ENCODE measurements at places on chromosomes 7 and 10.

DNA sequence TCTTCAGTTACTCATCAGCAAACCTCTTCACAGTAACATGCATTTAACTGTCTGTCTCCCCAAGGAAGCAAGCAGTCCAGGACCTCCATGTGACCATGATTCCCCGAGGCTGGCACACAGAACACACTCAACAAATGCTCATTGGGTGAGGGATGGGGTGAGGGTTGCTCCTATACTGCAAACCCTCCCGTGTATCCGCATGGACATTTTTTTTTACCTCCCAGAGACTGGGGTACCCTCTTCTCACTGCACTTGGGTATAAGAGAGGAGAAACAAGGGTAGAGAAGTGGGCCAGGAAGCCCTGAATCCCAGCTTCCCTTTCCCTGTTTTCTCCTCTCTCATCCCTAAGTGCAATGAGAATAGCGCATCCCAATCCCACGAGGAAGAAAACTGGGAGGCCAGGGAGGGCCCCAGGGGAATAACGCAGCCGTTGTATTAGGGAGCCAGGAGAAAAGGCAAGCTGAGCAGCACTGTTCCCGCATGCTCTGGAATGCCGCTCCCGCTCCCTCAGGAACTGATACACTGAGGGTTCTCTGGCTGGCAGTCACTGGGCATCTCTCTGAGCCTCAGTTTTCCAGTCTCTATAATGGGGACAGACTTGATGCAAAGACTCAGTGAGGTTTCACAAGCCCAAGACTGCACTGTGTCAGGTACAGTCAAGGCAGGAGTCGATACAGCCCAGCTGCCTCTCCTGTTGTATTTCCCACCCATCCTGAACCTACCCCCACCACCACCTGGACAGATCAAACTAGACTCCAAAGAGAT, 134.6 kb downstream of the GRID1 start:
- DNase-seq, result no peak

DNA sequence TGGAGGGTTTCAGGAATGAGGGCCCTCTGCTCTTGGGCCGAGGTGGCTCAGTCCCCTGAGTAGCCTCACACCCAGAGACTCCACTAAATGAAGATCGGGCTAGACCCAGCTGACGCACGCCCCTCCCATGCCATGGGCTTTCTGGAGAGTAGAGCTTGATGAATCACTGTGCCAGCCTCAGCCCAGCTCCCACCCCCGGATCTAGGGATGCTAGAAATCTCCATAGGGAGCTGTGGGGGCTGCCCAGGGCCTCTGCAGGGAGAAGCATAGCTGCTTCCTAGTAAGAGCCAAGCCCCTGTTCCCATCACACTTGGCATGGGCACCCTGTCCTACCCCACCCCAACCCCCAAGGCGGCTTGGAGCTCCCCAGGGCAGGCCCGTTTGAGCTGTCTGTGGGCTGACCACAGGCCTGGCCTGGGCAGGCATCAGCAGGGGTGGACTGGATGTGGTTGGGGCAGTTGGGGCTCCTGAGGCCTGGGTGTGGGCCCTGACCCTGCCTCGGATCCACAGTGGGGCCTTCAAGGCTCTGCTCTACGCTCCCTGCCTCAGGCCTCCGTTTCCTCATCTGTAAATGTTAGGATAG, 121.2 kb downstream of the ZMIZ1 start:
- no peak for DNase-seq

DNA sequence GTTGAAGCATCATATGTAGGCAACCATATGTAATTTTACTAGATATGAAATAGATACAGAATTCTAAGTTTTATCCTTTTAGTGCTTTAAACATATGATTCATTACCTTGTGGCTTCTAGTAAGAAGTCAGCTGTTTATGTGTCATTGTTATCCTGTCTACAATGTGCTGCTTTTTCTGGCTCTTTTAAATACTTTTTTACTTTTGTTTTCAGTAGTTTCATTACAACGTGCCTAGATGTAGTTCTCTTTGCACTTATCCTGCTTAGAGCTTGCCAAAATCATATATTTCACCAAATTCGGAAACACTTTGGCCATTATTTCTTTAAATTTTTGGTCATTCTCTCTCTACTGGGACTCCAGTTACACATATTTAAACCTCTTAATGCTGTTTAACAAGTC, 26.4 kb downstream of the YAE1 start:
- no peak for DNase-seq

- DNase-seq, result no peak
Measured at GRCh38 chr10:99964791-99965190, 45.0 kb downstream of the DNMBP start.

DNA sequence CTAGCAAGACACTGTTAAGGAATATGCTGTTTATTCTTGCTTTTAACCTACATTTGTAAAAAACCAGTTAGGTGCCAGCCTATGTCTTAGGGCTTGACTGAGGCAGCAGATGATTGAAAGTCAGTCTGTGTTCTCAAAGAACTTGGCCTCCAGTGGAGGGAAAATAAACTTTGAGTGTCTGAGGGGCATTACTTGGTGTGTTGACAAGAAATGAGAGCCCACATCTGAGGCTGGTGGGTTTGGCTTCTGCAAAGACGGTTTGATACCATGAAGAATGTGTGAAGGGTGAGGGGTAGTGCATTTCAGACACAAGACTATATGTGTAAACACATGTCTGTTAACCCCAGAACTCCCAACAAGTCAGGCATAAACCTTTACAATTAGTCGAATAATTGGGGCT, 28.5 kb downstream of the CCSER2 start:
- no peak for DNase-seq

- DNase-seq, result no peak
Measured at GRCh38 chr10:62728479-62728878, 76.0 kb upstream of the ADO start.

GRCh38 chr7:101941481-101942383, 124.3 kb downstream of the CUX1 start:
- DNase-seq, result peak; percentile 59

DNA sequence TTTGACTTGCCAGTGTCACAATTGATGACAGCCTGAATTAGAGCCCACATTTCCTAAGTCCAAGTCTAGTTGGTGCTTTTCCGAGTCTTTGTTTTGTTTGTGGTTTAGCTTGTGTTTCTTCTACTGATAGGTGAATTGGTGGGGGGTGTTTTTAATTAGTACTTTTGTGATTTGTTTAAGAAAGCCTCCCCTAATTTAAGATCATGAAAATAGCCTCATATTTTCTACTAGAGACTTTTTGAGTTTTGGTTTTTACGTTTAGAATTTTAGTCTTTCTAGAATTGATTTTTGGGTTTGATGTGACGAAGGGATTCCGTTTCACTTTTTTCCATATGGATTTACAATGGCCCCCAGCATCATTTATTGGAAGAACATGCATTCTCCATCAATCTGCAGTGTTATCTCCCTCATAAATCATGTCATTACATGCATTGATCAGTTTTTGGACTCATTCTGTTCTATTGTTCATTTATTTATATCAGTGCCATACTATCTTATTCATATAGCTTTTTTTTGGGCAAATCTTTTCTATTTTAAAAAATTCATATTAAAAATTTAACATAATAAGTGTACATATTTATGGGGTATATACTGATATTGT, 32.8 kb downstream of the BTRC start:
- DNase-seq, result no peak

- no peak for DNase-seq
Measured at GRCh38 chr7:94883616-94884015, 23.8 kb upstream of the PPP1R9A start.

- peak; percentile 44 for DNase-seq
Measured at GRCh38 chr7:100583132-100584053, 2.5 kb downstream of the LRCH4 start.

GRCh38 chr7:80526472-80526871, 14.6 kb upstream of the GNAT3 start:
- no peak for DNase-seq

DNA sequence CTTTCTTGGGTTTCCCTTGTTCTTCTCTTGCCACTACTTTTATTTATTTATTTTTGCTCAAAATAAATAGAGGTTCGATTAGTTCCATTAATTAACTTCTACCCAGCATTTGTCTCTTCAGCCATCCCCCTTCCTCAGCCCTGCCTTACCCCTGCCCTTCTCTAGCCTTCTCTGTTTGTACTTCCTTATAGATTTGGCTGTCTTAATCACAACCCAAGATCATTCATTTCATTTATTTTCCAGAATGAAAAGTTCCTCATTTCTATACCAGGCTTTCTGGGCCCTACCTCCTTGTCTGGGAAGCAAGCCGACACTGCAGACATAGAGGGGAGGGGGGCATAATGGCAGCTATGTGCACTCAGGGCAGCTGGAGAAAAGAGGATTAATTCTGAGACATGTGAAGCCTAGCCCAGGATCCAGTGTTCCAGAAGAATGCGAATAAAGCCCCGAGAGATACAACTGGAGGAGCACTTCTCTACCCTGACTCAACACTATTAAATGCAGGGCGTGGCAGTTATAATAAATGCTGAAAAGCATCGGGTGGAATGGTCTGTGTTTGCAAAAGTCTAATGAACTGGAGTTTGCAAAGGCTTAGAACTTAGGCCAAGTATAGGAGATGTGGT, 6.4 kb upstream of the PDCD4 start:
- no peak for DNase-seq

DNA sequence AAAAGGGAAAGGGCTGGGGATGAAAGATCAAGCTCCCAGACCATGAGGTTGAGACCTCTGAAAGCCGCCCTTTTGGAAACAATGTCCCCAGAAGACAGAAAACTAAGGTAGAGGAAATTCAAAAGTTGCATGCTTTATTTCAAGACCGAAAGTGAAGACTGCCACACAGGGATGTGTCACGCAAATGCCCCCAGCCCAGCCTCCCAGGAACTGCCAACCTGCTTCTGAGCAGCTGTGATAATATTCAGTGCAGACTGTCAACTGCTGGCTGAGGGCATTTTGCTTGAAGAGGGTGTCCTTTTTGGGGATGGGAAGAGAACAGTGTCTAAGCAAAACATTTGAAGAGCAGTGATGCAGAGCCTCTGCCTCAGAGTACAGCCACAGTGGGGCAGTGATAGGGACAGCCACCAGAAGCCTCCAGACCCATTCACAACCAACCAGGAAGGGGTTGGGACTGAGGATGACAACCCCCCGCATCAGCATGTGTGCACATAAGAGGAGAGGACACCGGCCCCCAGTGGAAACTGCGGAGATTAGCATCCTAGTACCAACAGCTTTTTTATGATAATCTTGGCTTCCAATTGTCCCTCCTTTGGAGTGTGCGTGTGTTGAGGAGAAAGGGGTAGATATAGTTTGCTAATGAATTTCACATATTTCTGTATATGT, 34.7 kb upstream of the NFE2L3 start:
- DNase-seq, result no peak

GRCh38 chr7:154929006-154929726, 73.8 kb downstream of the PAXIP1 start:
- DNase-seq, result no peak

DNA sequence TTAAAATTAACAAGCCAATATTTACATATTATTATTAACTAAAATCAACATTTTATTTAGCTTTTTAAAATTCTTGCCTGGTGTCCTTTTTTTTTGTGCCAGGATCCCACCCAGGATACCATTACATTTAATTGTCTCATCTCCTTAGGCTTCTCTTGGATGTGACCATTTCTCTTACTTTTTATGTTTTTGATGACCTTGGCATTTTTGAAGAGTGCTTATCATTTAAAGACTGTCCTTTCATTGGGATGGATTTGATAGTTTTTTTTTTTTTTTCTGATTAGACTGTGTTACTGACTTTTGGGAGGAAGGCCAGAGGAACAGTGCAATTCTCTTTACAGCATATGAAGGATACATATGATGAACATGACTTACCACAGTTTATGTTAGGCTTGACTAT, 181.4 kb upstream of the SMIM30 start:
- DNase-seq, result no peak

GRCh38 chr7:137135654-137136350, 207.7 kb downstream of the PTN start:
- no peak for DNase-seq

- DNase-seq, result no peak
Measured at GRCh38 chr7:120462991-120463390, 190.0 kb downstream of the KCND2 start.

DNA sequence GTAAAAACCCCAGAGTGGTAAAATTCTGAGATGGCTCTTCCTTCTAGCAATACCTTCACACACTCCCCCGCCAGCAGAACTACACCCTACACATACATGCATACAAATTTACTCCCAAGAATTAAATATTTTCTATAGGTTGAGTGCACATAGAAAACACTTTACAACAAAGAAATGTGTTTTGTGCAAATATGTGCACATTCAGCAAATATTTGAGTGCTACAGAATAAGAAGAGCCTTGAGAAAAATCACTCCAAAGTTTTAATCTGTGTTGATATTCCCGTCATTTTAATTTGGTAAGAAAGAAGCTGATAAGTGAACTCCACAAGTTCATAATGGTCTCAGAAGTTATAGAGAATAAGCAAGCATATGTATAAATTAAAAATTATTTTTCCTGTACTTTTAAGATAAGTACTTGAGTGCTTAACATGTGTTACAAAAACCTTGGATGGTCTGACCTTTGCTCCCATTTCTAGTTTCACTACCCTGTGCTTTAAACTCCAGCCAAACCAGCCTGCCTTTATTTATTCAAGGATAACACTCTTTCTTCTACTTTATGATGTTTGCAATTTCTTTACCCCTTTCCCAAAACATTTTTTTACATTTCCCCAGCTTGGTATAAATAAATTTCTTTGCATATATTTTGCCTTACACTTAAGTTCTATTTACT, 733.5 kb upstream of the LRRTM3 start:
- DNase-seq, result no peak

DNA sequence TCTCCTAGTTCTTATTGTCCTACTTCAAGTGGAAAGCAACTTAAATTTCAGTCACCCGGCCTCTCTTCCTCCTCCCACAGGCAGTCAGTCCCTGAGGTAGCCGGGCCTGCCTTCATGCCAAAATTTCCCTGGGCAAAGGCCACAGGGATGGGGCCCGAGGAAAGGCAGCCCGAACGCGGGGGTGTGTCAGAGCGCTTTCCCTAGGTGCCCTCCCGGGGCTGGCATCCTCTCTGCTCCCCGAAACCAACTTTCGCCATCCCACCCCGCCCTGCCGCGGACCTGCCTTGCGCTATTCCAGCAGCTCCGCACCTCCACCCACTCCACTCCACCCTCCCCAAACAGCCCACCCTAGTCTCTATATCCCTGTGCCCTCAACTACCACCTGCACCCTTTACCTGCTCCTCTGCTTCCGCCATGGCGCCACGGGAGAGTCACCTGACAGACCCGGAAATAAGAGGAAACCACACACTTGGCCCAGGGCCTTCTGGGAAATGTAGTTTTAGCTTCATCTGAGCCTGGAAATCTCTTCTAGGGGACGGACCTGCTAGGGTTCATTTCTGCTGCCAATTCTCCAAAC, at the start of gene VPS41:
VPS41 (minus strand) TSS at position 433 of the 577 bp plus-strand sequence; CDS start at position 416, 17 bp downstream.
- peak; percentile 74 for DNase-seq

GRCh38 chr7:137342828-137343261, 688 bp downstream of the PTN start:
- no peak for DNase-seq

- DNase-seq, result no peak
Measured at GRCh38 chr7:1246160-1246870, 13.6 kb downstream of the UNCX start.

DNA sequence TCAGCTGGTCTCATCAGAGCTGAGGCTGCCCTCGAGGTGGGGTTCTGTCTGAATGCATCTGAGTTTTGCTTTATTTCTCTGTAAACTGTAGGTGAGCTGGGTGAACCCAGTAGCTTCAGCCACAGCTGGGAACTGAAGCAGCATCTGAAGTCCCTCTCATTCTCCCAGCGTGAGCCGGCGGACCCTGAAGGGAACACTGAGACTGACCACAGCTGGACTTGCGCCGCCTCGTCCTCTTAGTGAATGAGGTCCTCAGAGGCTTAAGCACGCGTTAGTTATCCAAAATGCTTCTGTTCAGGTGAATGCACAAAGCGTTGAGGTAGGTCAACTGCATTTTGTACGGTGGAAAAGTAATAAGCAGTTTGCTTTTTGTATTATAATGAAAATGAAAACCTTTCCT, 76.6 kb downstream of the AMZ1 start:
- DNase-seq, result no peak
